Stimulated activated CD4-positive, alpha-beta T cell treated with anti-CD3 and anti-CD28 coated beads, Interleukin-4, amount 100 ng/mL, for 1 hour (primary cell): ENCODE measurements at places on chromosomes 3 and 15.

- no peak for DNase-seq
These were observed 194.3 kb downstream of the FOXP1 start for GRCh38 chr3:71389191-71389590.

GRCh38 chr3:129460155-129460554, 20.1 kb downstream of the IFT122 start:
- DNase-seq: no peak

GRCh38 chr3:33915796-33916546, 117.5 kb downstream of the PDCD6IP start:
- DNase-seq: no peak

DNA sequence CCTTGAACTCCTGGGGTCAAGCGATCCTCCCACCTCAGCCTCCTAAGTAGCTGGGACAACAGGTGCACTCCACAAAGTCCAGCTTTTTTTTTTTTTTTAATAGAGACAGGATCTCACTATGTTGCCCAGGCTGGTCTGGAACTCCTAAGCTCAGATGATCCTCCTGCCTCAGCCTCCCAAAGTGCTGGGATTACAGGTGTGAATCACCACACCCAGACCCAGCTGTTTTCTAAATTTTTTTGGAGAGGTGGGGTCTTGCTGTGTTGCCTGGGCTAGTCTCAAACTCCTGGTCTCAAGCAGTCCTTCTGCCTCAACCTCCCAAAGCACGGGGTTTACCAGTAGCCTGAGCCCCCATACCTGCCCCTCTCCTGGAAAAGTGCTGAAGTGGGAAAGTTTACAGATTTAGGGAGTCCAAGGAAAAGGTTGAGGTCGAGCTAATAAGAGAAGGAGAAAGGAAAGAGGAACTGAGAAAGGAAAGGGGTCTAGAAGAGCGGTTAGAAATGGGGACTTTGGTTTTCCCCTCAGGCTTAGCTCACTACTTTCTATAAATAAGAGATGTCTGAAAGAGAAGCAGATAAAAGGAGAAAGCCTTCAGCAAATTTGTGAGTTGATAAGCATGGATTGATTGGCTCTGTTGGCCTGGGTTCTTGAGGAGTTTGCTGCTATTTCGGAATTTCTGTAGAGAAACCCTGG, 23.6 kb downstream of the UBE2E1 start:
- no peak for DNase-seq

- no peak for DNase-seq
These were observed 87.9 kb downstream of the DNAJB8 start for GRCh38 chr3:128378631-128379347.

GRCh38 chr3:113210604-113211329, 590 bp upstream of the BOC start:
- DNase-seq: no peak

GRCh38 chr3:10628891-10629670, 123.7 kb upstream of the ATP2B2 start:
- no peak for DNase-seq

GRCh38 chr15:41695750-41696436, 35.7 kb downstream of the MGA start:
- DNase-seq: peak; percentile 9

DNA sequence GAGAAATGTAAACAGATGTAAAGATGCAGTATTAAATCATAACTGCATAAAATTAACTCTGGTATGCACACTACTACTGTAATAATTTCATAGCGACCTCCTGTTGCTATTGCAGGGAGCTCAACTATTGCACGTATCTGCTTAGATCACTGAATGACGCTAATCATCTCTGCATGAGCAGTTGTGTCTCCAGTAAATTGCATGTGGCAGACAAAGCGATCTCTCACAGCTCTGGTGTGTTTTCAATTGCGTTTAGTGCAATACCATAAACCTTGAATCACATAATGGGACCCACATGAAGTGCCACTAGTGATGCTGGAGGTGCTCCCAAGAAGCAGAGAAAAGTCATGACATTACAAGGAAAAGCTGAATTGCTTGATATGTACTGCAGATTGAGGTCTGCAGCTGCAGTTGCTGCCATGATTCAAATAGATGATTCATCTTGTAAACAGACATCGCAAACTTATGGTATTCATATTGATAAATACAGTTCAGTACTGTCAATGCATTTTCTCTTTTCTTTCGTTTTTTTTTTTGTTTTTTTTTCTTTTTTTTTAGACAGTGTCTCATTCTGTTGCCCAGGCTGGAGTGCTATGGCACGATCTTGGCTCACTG, 30.2 kb upstream of the LCTL start:
- no peak for DNase-seq

- DNase-seq: no peak
These were observed 14.0 kb downstream of the PLCD1 start for GRCh38 chr3:38015485-38015884.

- no peak for DNase-seq
These were observed 272.5 kb downstream of the ABHD5 start for GRCh38 chr3:43963208-43963607.

GRCh38 chr3:33877187-33877586, 78.8 kb downstream of the PDCD6IP start:
- DNase-seq: no peak

GRCh38 chr15:65146438-65146837, 12.8 kb upstream of the PDCD7 start:
- no peak for DNase-seq

DNA sequence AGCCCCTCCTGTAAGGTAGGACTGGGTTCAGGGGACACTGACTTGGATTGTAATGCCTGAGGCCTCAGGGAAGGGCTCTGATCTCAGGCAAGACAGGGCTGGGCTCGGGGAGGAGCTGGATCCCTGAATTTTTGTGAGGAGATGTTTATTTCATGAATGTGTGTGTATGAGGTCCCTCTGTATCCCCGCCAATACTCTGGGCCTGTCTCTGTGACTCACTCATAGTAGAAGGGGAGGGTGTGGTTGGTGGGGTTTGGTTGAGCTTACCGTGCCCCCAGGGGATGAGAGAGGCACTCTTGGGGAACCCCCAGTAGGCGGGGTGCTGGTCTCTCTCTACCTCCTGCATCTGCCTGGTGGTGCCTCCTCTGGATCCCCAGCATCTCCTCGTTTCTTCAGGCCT, 28.1 kb downstream of the RPSA start:
- DNase-seq: no peak

- DNase-seq: no peak
These were observed 32.0 kb upstream of the SEMA6D start for GRCh38 chr15:47685141-47685870.

GRCh38 chr3:1421577-1421976, 328.8 kb downstream of the CNTN6 start:
- no peak for DNase-seq

DNA sequence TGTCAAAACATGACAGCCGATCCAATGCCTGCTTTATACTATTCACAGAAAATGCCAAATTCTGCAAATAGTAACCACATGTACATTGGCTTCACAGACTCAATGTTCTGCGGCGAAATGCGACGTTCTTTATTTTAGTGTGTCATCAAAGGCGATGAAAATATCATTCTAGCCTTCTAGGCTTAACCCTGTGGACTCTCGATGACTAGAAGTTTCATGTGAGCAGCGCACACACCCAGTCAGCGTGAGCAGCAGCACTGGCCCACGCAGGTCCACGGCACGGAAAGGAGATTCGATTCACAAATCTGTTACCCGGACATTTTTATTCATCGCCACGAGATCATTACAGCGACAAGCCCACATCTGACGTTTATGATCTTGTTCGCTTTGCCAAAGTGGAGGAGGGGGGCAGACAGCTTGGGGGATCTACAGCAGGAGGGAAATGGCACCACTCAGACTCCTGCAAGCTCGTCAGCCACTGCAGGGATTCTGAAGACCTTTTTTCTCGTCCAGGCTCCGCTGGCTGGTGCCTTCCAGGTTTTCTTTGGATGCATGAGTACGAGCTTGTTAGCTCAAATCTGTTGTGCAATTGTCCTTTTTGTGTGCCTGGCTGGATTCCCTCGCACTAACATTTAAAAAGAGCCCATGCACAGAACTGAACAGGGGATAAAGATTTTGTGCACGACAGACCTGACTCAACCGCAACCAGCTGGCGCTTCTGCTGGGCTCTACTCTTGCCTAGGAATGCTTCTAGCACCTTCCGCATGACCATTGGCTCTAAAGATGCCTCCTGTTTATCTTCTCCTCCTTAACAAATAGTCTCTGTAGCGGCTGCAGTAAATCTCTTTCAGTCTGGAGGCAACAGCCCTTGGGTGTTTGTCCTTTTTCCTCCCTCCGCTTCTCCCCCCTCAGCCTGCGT, 938.4 kb downstream of the MCTP2 start:
- no peak for DNase-seq

DNA sequence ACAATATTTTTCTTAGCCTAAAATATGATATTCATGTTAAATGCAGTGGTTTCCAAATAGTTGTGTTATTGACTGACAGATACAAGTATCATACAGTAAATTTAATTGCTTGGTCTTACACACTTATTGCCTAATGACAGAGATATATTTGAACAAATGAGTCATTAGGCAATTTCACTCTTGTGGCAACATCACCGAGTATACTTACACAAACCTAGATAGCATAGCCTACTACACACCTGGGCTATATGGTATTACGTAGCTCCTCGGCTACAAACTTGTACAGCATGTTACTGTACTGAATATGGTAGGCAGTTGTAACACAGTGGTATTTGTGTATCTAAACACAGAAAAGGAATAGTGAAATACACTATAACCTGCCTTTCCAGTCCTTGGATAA, 50.3 kb downstream of the SERPINI1 start:
- no peak for DNase-seq

DNA sequence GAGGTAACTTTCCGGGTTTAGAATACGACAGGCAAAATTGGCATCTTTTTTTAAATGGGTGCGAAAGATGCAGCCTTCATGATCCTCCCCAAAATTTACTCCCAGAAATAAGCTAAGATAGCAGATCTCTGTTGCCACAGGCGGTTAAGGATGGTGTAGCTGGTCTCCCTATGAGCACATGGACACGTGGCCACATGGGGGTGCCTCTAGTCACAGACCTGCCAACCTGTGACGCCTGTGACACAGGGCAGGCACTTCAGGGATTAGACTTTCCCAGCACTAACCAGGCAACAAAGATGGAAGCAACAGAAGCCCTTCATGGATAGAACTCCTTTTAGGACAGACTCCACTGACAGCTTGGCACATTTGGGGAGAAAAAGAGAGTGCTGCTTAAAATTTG, 320.3 kb downstream of the THSD4 start:
- DNase-seq: no peak

GRCh38 chr15:74179101-74179841, 5.8 kb downstream of the ISLR start:
- DNase-seq: no peak

DNA sequence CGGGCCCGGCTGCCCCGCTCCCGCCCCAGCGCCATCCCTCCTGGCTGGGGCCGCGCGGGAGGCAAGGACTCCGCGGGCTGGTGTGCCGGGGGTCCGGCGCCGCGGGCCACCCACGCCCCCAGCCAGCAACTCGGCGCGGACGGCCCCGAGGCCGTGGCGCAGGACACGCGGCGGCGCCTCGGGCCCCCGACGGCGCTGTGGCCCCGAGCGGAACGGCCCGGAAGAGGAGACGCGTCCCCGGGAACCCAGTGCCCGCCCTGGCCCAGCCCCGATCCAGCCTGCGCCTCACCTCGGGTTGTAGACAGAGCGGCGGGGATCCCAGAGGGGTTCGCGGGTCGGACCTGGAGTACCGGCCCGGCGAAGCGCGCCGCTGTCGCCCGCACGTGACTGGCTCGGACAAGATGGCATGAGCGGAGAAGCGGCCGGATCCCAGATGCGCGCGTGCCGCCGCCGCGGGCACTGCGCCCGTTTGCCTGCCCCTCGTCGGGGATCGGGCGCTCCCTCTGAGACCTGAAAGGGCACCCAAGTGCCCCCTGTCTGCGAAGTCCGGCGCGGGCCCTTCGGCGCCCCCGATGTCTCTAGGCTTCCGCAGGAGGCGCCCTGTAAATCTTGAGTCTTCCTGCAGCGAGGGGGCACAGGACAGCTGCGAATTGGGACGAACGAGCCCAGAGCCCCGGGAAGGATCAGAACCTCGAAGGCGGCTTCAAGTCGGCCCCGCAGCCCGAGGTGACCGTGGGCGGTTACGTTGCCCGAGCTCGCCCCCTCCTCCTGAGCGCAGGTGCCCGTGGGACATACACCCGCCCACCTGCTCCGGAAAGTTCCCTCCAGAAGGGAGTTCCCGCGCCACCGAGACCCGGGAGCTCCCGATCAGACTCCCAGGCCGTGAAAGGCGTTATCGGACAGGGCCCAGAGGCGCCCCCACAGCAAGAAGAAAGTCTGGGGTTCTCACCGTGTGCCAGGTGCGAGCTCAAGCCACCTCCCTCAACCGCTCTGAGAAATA, 598 bp upstream of the SFMBT1 start:
- peak; percentile 52 for DNase-seq

DNA sequence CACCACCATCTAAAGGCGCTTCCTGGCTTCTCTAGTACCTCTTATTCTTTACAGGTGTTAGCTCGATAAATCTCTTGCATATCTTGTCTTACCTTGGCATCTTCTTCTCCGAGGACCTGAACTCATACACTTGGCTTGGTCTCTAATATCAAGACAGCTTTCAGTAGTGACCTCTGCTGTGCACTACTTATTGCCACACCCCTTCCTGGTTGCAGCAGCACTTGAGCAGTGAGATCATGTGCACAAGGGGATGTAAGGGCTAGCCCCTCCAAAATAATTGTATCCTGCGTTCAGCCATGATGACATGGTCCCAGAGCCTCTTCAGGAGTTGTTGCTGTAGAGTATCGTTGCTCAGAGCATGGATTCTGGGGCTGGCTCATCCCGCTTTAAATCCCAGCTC, 1.3 kb upstream of the PLA1A start:
- DNase-seq: no peak

DNA sequence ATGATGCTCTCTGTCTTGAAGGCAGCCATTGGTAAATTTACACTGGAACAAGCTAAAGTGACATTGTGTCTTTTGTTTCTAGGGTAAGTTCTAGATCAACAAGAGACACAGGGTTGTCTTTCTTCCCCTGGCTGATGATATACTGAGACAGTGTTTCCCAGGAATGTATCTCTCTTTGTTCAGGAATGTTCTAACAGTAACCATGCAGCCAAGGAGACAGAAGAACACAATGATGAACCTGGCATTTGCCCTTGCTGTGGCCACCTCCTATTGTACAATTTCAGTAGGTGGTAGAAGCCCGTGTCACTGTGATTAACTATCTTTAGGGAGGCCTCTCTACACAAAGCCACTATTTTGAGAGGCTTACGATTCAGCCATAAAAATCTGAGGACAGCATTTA, 130.7 kb downstream of the LRTM1 start:
- DNase-seq: no peak

- DNase-seq: no peak
These were observed 4.3 kb upstream of the MYL3 start for GRCh38 chr3:46867550-46867898.
